ENCODE measurements at places on chromosomes 3 and 15.

DNA sequence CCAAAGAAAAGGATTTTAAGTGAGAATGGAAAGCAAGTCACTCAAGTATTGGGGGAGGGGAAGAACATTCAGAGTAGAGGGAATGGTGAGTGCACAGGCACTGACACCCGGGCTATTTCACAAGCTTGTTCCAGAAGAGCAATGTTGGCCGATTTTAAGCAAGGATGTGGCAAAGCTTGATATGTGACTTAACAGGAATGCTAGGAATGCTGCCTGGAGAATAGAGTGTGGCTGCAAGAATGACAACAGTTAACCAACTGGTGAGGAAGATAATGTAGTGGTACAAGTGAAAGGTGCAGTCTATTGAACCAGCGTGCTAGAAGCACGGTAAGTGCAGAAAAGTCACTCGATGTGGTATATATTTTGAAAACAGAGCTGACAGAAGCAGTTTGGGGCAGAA is 6.2 kb upstream of the CCDC80 start:
- peak; percentile 92 for DNase-seq

DNA sequence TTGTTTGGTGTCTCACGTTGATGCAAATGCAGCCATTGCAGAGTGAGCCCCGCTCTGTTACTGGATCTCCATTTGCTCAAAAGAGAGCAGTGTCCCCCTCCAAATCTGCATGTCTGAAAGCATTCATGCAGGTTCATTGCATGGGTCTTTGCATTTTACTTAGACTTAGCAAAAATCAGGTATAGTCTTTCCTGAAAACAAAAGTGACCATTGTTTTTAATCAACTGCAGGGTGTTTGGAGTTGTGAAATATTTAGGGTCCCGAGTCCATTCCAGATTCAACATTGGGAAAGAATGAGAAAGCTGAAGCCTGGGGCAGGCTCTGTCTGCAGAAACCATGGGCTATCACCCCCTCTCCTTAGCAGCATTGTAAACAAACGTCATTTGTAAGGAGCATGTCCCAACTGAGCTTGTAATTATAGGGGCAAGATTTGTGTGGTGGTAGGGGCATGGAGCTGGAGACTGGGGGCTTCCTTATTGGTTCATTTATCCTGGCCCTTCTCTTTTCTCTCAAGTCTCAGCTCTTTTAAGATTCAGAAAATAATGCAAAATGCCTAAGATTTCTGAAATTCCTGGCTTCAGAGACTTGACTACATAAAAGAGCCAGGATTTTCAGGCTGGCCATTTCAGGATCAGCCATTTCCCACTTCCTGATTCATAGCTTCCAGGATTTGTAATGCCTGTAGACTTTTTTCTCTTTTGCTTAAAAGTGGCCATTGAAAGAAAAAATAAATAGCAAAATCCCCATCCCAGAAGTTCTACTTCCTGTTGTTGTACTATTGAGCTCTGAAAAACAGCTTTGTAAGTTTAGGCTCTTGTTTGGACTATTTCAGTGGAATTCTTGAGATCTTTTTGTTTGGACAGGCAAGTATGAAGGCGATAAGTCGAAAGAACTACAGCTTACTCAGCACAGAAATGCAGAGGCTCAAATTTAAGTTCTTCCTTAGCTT is 23.0 kb downstream of the IGF1R start:
- DNase-seq, result no peak

DNA sequence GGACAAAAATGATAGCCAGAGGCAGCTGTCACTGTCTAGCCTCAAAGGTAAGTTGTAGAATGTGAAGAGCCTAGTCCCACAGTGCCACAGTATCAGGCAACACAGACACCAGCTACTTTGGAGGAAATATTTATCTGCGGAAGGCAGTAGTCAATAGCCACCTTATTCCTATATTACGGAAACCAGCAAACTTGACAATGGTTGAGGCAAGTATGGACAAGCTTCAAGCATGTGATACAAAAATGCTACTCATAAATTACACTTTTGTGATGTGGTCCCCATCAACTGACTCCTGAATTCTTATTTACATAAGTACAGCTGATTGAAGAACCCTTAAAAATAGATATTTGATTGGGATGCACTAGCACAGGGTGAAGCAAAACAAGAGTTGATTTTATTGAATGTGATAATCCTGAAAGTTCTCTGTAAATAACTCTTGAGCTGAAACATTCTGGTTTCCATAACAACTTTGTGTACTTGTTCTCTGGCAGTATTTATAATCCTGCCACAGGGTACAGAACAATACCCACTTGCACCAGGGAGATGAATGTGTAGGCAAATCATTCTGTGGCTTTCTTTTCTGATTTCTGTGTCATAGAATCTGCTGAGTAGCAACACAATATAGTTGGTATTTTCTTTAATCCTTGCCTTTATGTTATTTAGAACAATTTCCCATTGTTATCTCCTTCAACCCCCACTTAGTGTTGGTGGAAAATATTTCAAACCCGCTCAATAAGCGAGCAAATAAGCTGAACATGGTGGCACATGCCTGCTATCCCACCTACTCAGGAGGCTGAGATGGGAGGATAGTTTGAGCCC is at the start of gene ANKUB1:
ANKUB1 (minus strand) TSS at position 103 of the 819 bp plus-strand sequence. CDS start 188 bp downstream, outside the sequence.
- no peak for DNase-seq

- DNase-seq, result no peak
Measured at GRCh38 chr15:38885001-38885400, 320.4 kb upstream of the RASGRP1 start.

DNA sequence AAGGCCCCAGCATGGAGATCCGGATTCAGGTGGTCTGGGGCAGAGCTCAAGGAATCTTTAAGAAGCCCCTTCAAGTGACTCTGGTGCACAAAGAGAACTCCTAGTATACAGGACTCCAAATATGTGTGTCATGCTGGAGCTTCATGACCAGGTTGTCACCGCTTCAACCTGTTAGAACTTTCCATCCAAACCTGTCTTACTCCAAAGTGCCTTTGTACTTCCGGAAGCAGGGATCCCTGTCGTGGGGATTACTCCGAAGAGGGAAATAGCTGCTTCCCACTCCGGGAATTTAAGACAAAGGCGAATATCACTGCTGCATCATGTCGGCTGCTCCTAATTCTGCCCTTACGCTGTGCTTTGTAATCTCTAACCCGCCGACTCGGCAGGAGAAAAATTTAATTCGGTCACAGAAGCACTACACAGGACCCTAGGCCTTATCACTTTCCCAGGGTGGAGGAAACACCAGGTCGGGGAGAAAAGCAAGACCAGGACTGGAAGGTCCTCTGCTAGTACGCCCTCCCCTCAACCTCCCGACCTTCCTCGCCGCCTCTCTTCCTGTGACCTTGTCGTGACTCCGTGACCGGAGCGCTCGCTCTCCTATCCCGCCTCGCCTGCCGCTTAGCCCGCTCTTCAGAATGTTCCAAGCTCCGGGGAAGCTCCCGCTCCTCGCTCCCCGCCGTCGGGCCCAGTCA is 730 bp downstream of the HIGD1A start:
- no peak for DNase-seq

DNA sequence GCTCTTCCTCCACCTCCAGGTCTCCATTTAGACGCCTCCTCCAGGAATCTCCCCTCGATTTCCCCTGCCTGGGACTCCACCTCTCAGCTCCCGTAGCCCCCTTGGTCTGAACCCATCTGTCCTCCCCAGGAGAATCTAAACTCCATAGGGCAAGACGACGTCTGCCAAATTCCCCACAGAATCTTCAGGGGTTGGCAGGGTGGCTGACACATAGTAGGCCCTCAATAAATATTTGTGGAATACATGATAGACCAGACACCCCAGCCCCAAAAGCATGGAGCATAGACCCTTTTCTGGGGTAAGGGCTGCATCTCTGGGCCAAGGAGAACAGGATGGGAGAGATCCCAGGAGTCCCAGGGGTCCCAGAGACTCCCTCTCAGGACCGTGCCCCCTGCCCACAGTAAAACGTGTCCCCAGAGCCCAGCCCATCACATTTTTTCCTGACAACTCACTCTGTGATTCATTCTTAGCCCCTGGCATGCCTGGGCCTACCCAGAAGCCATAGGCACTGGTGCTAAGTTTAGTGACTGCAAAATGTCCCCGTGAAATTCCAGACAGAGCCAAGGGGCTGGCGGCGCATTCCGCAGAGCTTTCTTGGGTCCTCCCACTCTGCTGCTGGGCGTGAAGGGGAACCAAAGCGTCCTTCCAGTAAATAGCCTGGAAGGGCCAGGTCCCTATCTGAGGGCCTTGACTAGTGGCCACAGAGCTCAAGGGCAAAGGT is 78.0 kb upstream of the SLC6A6 start:
- no peak for DNase-seq

DNA sequence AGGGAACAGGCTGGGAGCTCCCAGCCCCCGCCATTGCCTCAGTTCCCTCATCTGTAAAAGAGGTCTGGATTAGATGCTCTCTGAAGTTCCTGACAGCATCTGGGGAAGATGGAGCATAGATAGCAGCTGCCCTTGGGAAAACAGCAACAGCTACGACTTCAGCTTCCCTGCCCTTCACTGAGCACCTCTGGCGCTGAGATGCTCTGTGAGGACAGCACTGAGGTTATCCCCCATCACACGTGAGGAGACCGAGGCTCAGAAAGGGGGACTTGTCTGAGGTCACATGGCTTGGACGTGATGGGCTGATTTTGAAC is 11.1 kb upstream of the RPL29 start:
- no peak for DNase-seq

DNA sequence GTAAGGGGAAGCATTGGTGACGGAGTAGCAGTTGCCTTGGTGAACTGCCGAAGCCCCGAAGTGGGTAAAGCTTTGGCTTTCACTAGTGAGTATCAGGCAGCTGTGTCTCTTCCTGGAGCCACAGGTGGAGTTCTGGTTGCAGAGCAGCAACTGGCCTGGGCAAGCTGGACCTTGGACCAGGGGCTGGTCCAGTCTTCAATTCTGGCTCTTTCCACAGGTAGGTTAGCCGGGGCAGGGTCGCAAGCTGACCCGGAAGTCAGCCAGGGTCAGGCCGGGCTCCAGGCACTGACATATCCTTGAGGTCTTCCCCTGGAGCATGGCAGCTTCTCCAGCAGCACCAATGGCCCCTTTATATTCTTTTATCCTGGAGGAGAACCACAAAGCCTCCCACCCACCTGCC is 73.2 kb downstream of the TMEM44 start:
- DNase-seq, result no peak

- no peak for DNase-seq
Measured at GRCh38 chr15:64137226-64137833, 14.2 kb upstream of the SNX22 start.

- DNase-seq, result no peak
Measured at GRCh38 chr3:10600296-10600714, 94.9 kb upstream of the ATP2B2 start.

GRCh38 chr3:186882881-186883685 is 40.6 kb downstream of the ADIPOQ start:
- DNase-seq, result peak; percentile 79

- DNase-seq, result no peak
Measured at GRCh38 chr15:81244306-81244705, 47.6 kb downstream of the IL16 start.

DNA sequence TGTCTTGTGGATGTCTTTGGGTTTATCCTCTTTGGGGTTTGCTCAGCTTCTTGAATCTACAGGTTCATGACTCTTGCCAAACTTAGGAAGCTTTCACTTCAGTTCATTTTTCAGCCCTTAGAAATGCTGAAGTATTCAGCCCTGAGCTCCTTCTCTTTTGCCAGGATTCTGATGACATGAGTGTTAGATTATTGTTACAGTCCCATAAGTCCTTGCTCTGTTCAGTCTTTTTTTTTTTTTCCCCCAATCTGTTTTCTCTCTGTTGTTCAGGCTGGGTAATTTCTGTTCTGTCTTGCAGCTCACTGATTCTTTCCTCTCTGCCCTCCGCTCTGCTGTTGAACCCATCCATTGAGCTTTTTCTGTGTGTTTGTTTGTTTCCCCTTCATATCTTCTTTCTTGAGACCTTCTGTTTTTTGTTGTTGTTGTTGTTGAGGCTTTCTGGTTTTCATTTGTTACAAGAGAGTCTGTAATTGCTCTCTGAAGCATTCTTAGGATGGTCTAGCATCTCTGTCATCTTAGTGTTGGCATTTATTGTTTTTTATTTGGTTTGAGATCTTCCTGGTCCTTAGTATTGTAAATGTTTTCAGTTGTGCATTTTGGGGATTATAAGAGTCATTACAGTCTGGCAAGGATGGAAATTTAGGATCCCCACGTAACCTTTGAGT is 18.4 kb downstream of the LRCH3 start:
- DNase-seq, result no peak

GRCh38 chr3:43632986-43633385 is 11.2 kb upstream of the ANO10 start:
- no peak for DNase-seq

GRCh38 chr3:14915636-14916222 is 31.7 kb upstream of the NR2C2 start:
- no peak for DNase-seq

GRCh38 chr3:81433675-81434074 is 327.8 kb downstream of the GBE1 start:
- no peak for DNase-seq

- DNase-seq, result no peak
Measured at GRCh38 chr3:84522893-84523292, 435.9 kb upstream of the CADM2 start.

DNA sequence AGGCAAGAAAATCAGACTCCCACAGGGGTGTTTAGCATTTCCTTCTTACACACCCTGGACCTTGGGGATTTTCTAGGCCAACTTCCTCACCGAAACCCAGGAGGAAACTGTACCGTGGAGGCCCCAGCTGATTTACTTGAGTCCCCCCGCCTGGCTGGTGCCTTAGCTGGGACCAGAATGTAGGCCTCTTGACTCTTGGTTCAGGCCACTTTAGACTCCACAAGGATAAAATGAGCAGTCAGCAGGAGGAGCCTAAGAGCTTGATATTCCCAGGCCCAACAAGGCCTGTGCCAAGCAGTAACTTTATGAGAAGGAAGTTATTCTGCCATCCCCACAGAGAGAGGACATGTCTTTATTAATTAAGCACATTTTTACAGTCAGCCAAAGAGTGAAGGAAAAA is 4.6 kb upstream of the APBA2 start:
- DNase-seq, result no peak

DNA sequence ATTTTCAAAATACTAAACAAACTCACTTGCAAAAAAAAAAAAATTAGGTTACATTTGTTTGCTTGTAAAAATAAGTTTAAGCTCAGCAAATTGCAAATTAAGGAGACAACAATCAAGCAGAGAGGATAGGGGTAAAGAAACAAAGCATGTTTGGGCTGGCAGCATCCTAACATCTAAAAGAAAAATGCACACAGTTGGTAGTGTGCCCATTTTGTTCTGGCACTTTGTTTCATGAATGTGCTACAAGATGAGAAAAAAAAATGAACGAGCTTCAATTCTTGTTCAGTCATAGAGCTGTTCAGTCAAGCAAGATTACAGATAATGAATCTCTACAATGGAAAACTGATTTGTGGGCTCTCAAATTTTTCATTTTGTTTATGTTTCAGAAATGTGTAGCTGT is 17.7 kb upstream of the ZBBX start:
- no peak for DNase-seq

- no peak for DNase-seq
Measured at GRCh38 chr3:170117134-170117533, 64.4 kb downstream of the PHC3 start.

GRCh38 chr3:22960105-22960984 is 242.8 kb upstream of the UBE2E2 start:
- DNase-seq, result no peak

- no peak for DNase-seq
Measured at GRCh38 chr15:35090104-35090807, 5.2 kb upstream of the NANOGP8 start.

- DNase-seq, result peak; percentile 39
Measured at GRCh38 chr15:66830358-66830757, 128.3 kb downstream of the SMAD6 start.
